K562 (cell line): ENCODE measurements at places on chromosomes 13 and 19. TPM values are rescaled to one million over a fixed set of nuclear protein-coding genes. Genes with fewer than 3 reads are reported as not detected.

Gene IGSF23
- not detected in 2 replicates for total RNA-seq

Gene RFPL4A
- 0.16 TPM in 1 of 2 replicates, not detected in the other for total RNA-seq

Gene ZNF628
- 12.9 and 13.6 TPM in 2 replicates for total RNA-seq

Gene GNG8
- total RNA-seq, result not detected in 2 replicates

Gene PSG2
- total RNA-seq, result not detected in 2 replicates

Gene ZIM2
- not detected in 2 replicates for total RNA-seq

Gene EDDM13
- 2.0 and 3.4 TPM in 2 replicates for total RNA-seq

Gene CD177
- not detected in 2 replicates for total RNA-seq

Gene ACP5
- total RNA-seq, result 0.62 and 0.85 TPM in 2 replicates

GRCh38 chr13:111652676-111653075, 332.2 kb downstream of the TEX29 start:
- H3K27ac ChIP-seq, result no peak overlapping the region
- no peaks in the 10 kb centered on the region for H3K4me1 ChIP-seq
- no peak overlapping the region for H3K4me3 ChIP-seq
- no peaks in the 10 kb centered on the region for H3K27me3 ChIP-seq
- no peak for DNase-seq

DNA sequence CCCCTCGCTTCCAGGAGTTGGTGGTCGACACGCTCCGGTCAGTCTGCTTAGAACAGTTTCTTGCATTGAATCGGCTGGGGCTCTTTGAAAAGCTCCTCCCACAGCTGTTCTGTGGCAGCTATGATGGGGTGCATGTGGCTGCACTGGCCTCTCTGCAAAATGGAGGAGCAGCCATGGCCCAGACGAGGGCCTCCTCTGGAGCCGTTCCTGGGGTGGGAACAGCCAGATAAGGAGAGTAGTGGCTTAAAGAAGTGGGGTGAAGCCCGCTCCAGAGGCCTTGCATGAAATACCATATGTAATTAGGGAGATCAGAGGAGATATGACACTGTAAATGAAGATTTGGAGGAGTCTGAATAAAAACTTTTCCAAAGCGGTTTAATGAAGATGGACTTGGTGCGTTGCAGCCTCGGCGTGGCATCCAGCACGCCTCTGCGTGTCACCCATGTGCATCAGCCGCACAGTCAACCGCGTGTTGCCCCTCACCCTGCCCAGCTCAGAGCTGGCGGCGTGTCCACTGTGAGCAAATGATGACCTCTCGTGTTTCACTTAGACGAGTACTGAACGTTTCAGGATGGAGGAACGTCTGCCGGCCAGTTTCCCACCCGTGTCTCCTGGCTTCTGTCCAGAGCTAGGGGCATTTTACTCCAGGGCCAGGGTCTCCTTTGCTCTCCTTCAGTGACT, 199.2 kb downstream of the TEX29 start:
- no peak for DNase-seq
- H3K27ac ChIP-seq, result no peak overlapping the region
- H3K4me3 ChIP-seq, result no peak overlapping the region
- no peaks in the 10 kb centered on the region for H3K4me1 ChIP-seq
- peaks cover 22% of the 10 kb centered on the region for H3K27me3 ChIP-seq

DNA sequence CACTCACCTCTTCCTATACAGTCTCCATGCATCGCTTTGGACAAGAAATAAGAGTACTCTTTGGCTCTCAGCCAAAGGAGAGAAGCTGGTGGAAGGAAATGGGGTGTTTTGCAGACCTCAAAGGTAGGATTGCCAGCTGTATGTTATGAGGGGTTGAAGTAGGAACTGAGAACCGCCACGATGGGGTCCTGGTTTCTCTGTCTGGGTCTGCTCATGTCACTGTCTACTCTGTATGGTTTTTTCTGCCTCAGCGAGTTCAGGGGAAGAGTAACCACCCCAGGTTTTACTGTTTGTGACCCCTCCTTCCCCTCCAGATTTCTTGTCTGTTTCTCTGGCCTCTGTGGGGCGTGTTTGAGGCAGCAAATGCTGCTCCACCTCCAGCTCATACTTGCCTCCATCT, 4.1 kb downstream of the ZNF805 start:
- no peak for DNase-seq
- no peak overlapping the region for H3K4me3 ChIP-seq
- H3K4me1 ChIP-seq, result peaks cover 7% of the 10 kb centered on the region; the same call in 2 of the 3 replicates
- H3K27me3 ChIP-seq, result no peaks in the 10 kb centered on the region
- H3K36me3 ChIP-seq, result peaks cover 39% of the 10 kb centered on the region; the same call in 2 of the 3 replicates
- H3K27ac ChIP-seq, result no peak overlapping the region

DNA sequence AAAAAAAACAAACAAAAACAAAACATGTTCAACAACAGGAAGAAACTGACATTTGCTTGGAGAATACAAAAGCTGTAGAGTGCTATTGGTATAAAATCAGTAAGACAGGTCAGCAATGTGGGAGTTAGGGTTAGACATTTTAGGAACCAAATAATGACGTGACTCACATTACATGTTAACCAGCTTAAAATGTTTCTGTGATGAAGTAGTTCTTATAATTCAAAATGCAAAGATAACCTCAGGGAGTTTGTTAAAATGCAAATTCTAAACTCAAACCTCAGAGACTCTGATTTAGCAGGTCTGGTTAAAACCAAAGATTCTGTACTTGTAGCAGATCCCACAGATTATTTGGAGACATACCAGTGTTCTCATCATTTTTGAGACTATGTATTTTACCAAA, 549.4 kb upstream of the SLITRK1 start:
- H3K36me3 ChIP-seq, result no peaks in the 10 kb centered on the region
- H3K27ac ChIP-seq, result no peak overlapping the region
- H3K4me3 ChIP-seq, result no peak overlapping the region
- DNase-seq, result no peak
- no peaks in the 10 kb centered on the region for H3K27me3 ChIP-seq
- no peaks in the 10 kb centered on the region for H3K4me1 ChIP-seq

- H3K4me3 ChIP-seq, result no peak overlapping the region
- DNase-seq, result no peak
- H3K4me1 ChIP-seq, result peaks cover 10% of the 10 kb centered on the region; the same call in 2 of the 3 replicates
- H3K27ac ChIP-seq, result no peak overlapping the region
These were observed 2.7 kb upstream of the DNAAF3 start for GRCh38 chr19:55169136-55169535.

DNA sequence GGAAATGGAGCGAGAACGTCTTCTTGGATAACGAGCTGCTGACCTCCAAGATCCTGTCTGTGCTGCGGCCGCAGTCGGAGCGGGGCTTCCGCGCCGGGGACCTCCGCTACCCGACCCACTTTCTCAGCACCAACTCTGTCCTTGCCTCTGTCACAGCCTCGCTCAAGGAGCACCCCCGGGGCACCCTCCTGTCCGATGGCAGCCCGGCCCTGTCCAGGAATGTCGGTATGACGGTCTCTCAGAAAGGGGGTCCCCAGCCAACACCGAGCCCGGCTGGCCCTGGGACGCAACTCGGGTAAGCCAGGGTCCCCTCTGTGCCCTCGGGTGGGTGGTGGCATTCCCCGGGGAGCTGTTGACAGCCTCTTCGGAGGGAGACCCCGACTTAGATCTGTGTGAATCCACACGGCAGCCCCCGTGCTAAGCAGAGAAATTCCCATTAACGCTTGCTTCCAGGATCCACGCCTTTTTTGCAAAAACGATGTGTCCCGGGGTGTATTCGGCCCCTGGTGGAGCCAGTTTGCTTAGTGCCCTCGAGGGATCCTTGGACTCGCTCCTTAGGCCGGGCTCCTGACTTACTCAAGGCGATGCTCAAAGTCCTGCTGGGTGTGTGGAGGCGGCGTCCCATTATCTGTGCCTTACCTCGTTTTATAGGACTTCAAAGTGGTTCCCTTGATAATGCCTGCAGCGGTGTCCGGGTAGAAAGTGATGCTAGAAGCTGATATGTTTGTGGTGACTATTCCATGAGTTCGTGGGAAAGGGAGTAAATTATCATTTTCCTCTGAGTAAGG, 48.5 kb downstream of the PEX11G start:
- H3K27me3 ChIP-seq, result no peaks in the 10 kb centered on the region
- no peak overlapping the region for H3K27ac ChIP-seq
- H3K4me3 ChIP-seq, result no peak overlapping the region
- peaks cover 2% of the 10 kb centered on the region; the same call in 1 of the 3 replicates for H3K4me1 ChIP-seq
- H3K36me3 ChIP-seq, result peaks cover 22% of the 10 kb centered on the region; the same call in 2 of the 3 replicates

- peaks cover 16% of the 10 kb centered on the region; the same call in 2 of the 3 replicates for H3K4me1 ChIP-seq
- peak overlapping the region; percentile 48; the same call in 1 of the 3 replicates for H3K27ac ChIP-seq
- no peaks in the 10 kb centered on the region for H3K36me3 ChIP-seq
- DNase-seq, result peak; percentile 67
These were observed 7.6 kb upstream of the HMG20B start for GRCh38 chr19:3565139-3565538.

GRCh38 chr19:14023404-14024235, 4.3 kb upstream of the RLN3 start:
- no peaks in the 10 kb centered on the region for H3K36me3 ChIP-seq
- H3K27me3 ChIP-seq, result no peaks in the 10 kb centered on the region
- peak; percentile 76 for DNase-seq
- H3K4me3 ChIP-seq, result no peak overlapping the region
- H3K4me1 ChIP-seq, result peaks cover 30% of the 10 kb centered on the region
- H3K27ac ChIP-seq, result peak overlapping the region; percentile 35

DNA sequence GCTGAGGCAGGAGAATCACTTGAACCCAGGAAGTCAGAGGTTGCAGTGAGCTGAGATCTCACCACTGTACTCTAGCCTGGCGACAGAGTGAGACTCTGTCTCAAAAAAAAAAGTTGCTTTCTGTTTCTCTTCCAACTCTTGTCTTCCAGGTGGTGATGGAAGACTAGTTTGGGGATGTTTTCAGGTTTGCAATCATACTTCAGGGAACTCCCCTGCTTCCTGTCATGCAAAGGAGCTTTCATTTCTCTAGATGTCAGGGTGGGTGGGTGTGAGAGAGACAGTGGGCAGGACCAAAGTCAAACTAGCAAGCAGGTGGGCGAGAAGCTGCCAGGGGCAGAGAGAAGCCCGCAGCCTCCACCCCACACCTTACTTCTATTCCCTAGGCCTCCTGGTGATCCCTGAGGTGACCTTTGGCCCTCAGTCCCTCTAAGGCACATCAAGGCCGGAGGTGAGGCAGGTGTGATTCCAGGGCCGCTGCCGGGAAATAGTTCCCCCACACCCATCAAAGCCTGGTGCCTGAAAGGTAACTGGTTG, 25.7 kb downstream of the CCNE1 start:
- no peak overlapping the region for H3K4me3 ChIP-seq
- no peak for DNase-seq
- no peak overlapping the region for H3K27ac ChIP-seq
- H3K4me1 ChIP-seq, result no peaks in the 10 kb centered on the region
- no peaks in the 10 kb centered on the region for H3K36me3 ChIP-seq

DNA sequence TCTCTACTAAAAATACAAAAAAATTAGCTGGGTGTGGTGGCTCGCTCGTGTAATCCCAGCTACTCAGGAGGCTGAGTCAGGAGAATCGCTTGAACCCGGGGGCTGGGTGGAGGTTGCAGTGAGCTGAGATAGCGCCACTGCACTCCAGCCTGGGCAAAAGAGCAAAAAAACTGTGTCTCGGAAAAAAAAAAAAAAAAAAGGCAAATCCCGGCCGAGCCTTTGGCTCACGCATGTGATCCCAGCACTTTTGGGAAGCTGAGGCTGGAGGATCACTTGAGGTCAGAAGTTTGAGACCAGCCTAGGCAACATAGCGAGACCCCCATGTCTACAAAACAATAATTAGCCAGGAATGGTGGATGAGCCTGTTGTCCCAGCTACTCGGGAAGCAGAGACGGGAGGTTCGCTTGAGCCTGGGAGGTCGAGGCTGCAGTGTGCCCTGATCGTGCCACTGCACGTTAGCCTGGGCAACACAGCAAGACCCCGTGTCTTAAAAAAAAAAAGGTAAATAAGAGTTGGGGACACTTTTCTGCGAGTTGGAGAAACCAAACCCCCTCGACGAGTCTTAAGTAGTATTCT, 574 bp upstream of the GPX4 start:
- peak overlapping the region; percentile 71 for H3K27ac ChIP-seq
- peak overlapping the region; percentile 24; the same call in 1 of the 2 replicates for H3K4me3 ChIP-seq
- DNase-seq, result no peak
- H3K27me3 ChIP-seq, result no peaks in the 10 kb centered on the region
- H3K36me3 ChIP-seq, result peaks cover 31% of the 10 kb centered on the region; the same call in 2 of the 3 replicates

GRCh38 chr19:48498595-48499311, 12.9 kb downstream of the LMTK3 start:
- no peaks in the 10 kb centered on the region for H3K27me3 ChIP-seq
- peaks cover 3% of the 10 kb centered on the region; the same call in 1 of the 3 replicates for H3K36me3 ChIP-seq
- no peak overlapping the region for H3K27ac ChIP-seq

DNA sequence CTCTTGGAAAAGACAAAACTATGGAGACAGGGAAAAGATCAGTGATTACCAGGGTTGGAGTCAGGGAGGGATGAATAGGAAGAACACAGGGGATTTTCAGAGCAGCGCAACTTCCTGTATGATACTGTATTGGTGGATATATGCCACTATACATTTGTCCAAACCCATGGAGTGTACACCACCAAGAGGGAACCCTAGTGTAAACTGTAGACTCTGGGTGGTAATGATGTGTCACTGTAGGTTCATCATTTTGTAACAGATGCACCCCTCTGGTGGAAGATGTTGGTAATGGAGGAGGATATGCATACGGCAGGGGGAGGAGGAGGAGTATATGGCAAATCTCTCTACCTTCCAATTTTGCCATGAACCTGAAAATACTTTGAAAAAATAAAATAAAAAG, 68.1 kb downstream of the UFM1 start:
- no peaks in the 10 kb centered on the region for H3K36me3 ChIP-seq
- DNase-seq, result peak; percentile 12
- H3K27ac ChIP-seq, result no peak overlapping the region
- H3K27me3 ChIP-seq, result no peaks in the 10 kb centered on the region

- peaks cover 13% of the 10 kb centered on the region; the same call in 1 of the 3 replicates for H3K36me3 ChIP-seq
- no peaks in the 10 kb centered on the region; the same call in 1 of the 2 replicates for H3K27me3 ChIP-seq
- DNase-seq, result peak; percentile 79
- peak overlapping the region; percentile 64 for H3K4me3 ChIP-seq
- H3K27ac ChIP-seq, result peak overlapping the region; percentile 76
- peaks cover 42% of the 10 kb centered on the region for H3K4me1 ChIP-seq
These were observed 526 bp downstream of the NFIX start for GRCh38 chr19:12995596-12996405.

- no peak overlapping the region for H3K27ac ChIP-seq
- DNase-seq, result no peak
- no peaks in the 10 kb centered on the region for H3K4me1 ChIP-seq
- peaks cover under 1% of the 10 kb centered on the region; the same call in 2 of the 3 replicates for H3K27me3 ChIP-seq
- H3K4me3 ChIP-seq, result no peak overlapping the region
These were observed 72.4 kb upstream of the USPL1 start for GRCh38 chr13:30545320-30545719.

GRCh38 chr19:54502518-54503048, at the start of gene LAIR2:
Gene LAIR2, plus strand, starts transcription at chr19:54502831. Its CDS starts 88 bp downstream, at chr19:54502919.
- no peak within 1 kb of the TSS for H3K27ac ChIP-seq
- H3K36me3 ChIP-seq, result no peaks in the 10 kb centered on the region
- DNase-seq, result no peak
- H3K4me1 ChIP-seq, result no peaks in the 10 kb centered on the region
- H3K4me3 ChIP-seq, result no peak within 1 kb of the TSS
- H3K27me3 ChIP-seq, result peaks cover 25% of the 10 kb centered on the region

DNA sequence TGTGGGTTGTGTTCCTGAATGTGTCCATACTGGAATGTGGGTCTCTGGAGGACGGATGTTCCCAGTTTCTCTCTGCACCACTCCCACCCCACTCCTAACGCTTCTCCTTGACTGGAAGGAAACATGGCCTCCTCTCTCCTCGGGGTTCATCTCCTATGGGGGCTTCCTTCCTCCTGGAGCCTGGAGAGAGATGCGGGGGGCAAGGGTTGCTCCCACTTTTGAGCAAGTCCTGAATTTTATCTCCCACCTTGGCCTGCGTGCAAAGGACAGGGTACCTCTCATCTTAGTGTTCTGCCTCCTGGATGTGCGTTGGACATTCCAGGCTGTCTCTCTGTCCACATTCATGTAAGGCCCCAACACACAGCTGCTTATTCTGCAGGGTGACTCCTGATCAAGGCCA, 52.5 kb upstream of the UQCRFS1 start:
- no peak overlapping the region for H3K27ac ChIP-seq
- peaks cover 28% of the 10 kb centered on the region for H3K27me3 ChIP-seq
